Stimulated activated CD4-positive, alpha-beta T cell treated with anti-CD3 and anti-CD28 coated beads, Interleukin-4, amount 100 ng/mL, for 24 hours (primary cell): ENCODE measurements at places on chromosomes 16 and 17.

GRCh38 chr16:20942256-20942655 lies 41.7 kb downstream of the LYRM1 start:
- no peak for DNase-seq

GRCh38 chr17:9839433-9839832 lies 13.7 kb downstream of the GLP2R start:
- DNase-seq, result no peak

DNA sequence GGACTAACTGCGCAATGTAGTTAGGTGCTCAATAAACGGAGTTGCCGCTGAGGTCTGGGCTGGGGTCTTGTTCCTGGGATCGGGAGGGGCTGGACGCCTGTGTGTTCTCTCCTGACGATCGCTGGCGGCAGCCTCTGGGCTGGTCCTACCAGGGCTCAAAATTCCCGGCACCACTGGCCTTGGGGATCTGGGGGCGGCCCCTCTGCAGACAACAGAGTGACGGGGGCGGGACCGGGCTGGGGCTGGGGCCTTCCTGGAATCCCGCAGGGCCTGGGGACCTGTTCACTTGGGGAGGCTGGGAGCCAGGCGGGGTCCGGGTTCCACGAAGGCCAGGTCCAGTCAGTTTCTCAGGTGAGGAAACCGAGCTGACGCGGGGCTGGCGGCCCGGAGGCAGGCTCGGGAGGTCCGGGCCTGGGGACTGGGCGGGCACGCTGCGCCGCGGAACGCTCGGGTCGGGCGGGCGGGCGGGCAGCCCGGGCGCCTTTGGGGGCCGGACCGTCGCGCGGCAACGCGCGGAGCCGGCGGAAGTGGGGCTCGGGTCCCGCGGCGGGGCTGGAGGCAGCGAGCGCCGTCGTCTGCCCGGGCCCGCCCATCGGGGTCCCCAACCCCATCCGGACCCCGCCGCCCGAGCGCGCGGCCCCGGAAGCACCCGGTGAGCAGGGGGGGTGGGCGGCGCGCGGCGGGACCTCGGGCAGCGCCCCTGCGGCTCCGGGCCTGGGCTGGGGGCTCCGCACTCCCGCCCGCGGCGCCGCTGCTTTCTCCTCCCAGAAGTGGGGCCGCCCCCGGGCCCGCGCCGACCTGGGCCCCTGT lies at the start of gene PIGQ:
Gene PIGQ (plus strand): TSS at position 524 of the 810 bp plus-strand sequence. CDS start 4,107 bp downstream, outside the sequence.
- DNase-seq, result peak; percentile 63

DNA sequence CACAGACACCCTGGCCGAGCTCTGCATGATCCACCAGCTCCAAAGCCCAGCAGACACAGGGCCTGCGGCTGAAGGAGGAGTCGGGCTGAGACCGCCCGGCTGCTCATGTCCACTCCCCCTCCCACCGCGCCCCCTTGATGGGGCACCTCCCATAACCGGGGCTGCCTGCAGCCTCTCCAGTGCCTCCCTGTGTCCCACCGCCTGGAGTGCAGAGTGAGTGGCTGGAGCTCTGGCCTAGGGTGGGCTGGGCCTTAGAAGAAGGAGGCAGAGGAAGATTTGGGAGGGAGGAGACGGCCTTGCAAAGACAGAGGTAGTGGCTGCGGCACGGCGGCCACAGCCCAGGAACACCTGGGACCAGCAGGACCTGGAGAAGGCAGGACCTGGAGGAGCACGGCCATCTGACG lies 4.0 kb downstream of the CBFA2T3 start:
- no peak for DNase-seq
